ENCODE measurements at places on chromosomes 2 and 18. TPM values are rescaled to one million over a fixed set of nuclear protein-coding genes. Genes with fewer than 3 reads are reported as not detected.

DNA sequence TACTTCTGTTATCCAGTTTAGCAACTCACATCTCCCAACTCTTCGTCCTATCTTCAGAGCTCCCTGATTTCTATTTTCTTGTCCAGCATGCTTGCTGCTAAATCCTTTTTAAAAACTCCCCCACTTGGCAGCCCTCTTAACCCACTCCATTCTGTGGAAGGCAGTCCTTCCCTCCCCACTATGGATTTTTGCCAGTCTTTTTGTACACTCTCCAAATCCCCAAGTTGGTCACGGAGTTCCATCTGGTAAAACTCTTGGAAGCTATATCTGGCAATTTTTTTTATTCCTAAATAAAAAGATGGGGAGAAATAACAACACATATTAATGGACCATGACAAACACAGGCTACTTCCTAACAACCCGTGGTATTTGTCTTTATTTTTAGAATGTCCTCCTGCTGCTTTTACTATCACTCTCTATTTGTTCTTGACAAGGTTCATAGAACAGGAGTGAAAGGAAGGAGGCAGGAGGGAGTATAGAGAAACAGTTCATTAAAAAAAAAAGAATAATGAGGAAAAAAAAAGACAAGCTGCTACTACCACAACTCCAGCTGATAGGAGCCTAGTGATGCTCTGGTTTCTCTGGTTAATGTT, 120.0 kb upstream of the THSD7B start:
- no peak for DNase-seq

DNA sequence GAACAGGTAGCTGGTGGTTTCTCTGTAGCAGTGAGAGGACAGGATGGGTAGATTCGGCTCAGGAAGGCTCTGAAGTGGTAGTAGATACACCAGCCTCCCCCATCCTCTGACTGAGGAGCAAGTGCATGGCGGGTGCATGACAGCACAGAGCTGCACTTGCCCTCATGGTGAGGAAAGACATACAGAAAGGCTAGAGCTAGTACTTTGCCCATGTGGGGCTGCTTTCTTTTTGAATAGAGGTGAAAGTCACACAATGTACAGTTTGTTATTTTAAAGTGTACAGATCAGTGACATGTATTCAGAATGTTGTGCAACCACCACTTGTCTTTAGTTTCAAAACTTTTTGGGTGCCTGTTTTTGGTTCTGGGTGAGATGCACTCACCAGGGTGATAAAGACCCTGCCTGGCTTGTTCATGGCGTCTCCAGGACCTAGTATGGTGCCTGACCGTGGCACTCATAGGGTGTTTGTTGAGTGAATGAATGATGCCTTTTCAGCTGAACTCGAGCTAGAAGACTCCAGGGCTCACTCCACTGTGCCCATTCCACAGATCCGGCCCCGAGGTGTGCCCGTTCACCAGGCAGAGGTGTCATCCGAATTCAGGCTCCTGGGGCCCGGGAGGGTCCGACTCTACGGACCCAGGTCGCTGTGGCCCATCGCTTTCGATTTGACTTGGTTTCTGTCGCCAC, 421 bp upstream of the VAMP5 start:
- DNase-seq = no peak

DNA sequence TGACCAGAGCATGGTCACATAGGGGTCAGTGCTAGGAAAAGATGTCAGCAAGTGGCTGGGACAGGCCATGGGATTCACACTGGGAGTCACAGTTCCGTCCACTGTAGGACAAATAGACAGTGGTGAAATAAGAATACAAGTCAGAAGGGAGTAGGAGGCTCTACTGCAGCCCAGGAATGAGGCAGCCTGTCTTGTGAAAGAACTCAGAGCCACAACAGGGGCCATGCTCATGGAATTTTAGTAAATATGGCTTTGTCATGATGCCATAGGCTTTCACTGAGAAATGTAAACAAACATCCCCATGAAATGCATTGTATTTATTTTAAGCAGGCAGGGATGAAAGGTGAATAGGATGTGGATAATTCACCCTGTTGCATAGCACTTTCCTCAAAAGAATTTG, 504.3 kb downstream of the SOX11 start:
- no peak for DNase-seq

The DOK6 gene
- not detected for total RNA-seq

- DNase-seq = no peak
Measured at GRCh38 chr2:165886487-165887146, 67.0 kb downstream of the TTC21B start.

DNA sequence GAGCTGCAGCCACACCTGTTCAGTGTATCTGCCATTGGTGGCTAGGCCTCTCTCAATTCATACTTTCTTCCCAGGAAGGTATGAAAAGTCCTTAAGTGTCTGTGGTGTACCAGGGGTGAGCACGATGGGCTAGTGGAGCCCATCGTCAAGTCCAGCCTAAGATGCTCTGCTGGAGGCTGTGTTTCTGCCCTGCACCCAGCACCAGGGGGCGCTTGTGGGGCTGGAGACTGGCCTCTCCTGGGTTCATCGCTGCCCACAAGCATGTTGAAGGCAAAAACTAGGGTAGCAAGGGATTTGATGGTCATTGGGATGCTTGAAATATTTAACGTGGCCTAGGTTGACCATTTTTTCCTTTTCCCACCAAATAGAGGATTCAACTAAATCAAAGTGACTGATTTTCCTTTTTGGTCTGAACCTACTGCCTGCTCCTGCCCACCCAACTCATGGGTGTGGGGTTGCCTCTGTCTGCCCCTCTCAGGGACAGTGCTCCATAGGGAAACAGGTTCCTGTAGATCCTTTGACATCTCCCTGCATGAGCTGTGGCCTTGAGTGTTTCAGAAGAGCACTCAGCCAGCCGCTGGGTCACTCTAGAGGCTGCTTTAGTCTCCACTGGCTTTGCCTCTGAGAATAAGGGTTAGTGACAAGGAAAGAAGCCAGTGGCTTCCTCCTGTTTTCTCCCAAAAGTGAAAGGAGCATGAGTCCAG, 59.0 kb downstream of the TPGS2 start:
- no peak for DNase-seq

The KHK gene
- 10.4 TPM for total RNA-seq

The STPG4 gene
- 6.5 TPM for total RNA-seq
